ENCODE measurements at places on chromosomes 2 and 18. TPM values are rescaled to one million over a fixed set of nuclear protein-coding genes. Genes with fewer than 3 reads are reported as not detected.

TUBB8B gene
- polyA plus RNA-seq = 0.47 TPM

POTEI gene
- 0.03 TPM for polyA plus RNA-seq

KCNIP3 gene
- 1.8 TPM for polyA plus RNA-seq

MEIS1 gene
- 21.5 TPM for polyA plus RNA-seq

MAPK4 gene
- polyA plus RNA-seq = 1.8 TPM

TUBA3E gene
- not detected for polyA plus RNA-seq

FZD7 gene
- 4.4 TPM for polyA plus RNA-seq

GKN2 gene
- 429 TPM for polyA plus RNA-seq

VWA3B gene
- 3.5 TPM for polyA plus RNA-seq

TEKT4 gene
- polyA plus RNA-seq = 3.3 TPM

PPIG gene
- polyA plus RNA-seq = 55.5 TPM

FBXO48 gene
- 0.67 TPM for polyA plus RNA-seq

FHOD3 gene
- 1.3 TPM for polyA plus RNA-seq

SP140 gene
- polyA plus RNA-seq = 6.5 TPM

HOXD8 gene
- polyA plus RNA-seq = 0.34 TPM

GRCh38 chr2:37100054-37100453 lies 15.7 kb downstream of the GPATCH11 start:
- no peak for DNase-seq
- H3K36me3 ChIP-seq = peaks cover 11% of the 10 kb centered on the region
- no peak overlapping the region for H3K27ac ChIP-seq
- no peaks in the 10 kb centered on the region for H3K4me1 ChIP-seq
- no peak overlapping the region for H3K4me3 ChIP-seq

GRCh38 chr2:75489721-75490120 lies 71.0 kb downstream of the EVA1A start:
- H3K27me3 ChIP-seq = no peaks in the 10 kb centered on the region
- H3K27ac ChIP-seq = no peak overlapping the region
- no peak for DNase-seq

DNA sequence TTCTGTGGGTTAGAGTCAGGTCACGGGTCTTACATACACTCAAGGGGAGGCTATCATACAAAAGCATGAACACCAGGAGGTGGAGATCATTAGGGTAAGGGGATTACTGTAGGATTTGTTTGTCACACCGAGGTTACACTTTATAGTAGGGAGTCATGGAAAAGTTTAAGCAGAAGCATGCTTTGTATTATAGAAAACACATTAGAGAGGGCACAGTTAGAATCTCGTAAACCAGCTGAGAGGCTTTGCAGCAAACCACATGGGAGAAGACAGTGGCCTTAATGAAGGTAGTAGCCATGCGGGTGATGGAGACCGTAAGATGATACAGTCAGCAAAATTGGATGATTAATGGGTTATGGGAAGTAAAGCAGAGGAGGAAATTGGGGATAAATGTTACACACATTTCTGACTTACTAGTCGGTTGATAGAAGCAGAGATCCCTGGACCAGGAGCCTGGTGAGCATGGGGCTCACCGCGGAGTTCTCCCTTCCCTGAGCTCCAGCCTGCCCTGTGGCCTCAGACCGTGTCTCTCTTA lies 75.6 kb downstream of the MAPRE2 start:
- DNase-seq = no peak
- H3K27ac ChIP-seq = no peak overlapping the region
- H3K27me3 ChIP-seq = no peaks in the 10 kb centered on the region

DNA sequence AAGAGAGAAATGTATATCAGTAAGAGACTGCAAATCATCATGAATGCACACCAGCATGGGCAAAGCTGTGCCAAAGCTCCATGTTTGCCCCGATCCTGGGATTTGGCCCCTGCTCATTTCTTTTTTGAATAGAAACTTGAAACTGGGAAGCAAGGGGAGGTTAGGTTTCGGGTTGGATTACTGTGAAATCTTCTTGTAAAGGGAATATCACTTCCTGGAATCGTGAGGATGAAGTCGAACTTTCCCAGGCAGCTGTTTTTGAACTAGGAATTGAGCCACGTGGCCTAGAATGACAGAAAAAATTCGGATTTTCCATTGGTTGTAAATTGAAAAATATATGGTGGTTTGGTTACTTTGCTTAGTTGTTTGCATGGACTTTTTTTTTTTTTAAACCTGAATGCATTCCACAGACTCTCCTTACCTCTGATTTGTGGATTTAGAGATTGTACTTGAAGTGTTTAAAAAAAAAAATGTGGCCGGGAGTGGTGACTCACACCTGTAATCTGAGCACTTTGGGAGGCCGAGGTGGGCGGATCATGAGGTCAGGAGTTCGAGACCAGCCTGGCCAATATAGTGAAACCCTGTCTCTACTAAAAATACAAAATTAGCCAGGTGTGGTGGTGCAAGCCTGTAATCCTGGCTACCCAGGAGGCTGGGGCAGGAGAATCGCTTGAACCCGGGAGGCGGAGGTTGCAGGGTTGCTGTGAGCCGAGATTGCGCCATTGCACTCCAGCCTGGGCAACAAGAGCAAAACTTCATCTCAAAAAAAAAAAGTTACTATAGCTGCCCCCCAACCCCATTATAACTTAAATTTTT lies 32.1 kb downstream of the GRHL1 start:
- H3K4me1 ChIP-seq = no peaks in the 10 kb centered on the region
- no peak for DNase-seq
- H3K4me3 ChIP-seq = no peak overlapping the region
- H3K27me3 ChIP-seq = peaks cover 9% of the 10 kb centered on the region
- no peak overlapping the region for H3K27ac ChIP-seq
- no peaks in the 10 kb centered on the region for H3K36me3 ChIP-seq

DNA sequence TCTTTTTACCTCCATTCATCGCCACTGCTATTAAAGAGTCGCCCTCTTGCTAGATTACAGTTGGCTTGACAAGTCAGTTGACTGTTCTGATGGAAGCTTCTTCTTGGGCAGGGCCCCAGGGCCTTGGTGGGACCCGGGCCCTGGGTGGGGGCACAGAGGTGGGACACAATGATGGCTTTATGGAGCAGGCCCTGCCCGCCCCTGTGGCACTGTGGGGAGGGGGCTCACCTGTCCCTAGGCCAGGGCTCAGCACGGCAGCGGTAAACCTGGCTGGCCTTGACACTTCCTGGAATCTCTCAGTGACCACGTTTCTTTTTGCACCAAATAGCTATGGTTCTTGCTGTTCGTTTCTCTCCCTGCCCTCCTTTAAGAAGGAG lies 4.9 kb upstream of the HS6ST1 start:
- peaks cover 7% of the 10 kb centered on the region for H3K4me1 ChIP-seq
- no peak overlapping the region for H3K27ac ChIP-seq
- no peaks in the 10 kb centered on the region for H3K27me3 ChIP-seq
- DNase-seq = no peak
- no peak overlapping the region for H3K4me3 ChIP-seq

DNA sequence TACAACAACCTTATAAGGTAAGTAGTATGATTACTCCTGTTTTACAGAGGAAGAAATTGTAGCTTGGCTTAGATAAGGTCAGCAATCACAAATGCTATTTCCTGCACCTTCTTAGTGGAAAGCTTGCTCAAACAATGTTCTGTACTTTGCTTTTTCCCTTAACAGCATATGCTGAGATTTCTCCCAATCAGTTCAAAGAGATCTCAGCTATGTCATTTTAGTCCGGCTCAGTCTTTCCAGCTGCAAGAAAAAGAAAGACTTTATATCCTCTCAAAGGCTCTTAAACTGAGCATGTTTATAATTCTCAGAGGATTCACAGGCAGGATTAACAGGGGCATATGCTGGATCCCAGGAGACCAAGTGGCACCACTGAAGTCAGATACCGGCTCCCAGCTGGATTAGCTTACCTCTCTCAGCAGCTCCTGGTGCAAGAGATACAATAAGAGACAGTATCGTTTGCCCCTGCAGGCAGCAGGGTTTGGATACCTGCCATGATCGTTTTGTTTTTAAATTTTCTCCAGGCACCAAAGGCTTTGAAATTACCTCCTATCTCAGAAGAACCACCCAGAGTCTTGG lies 29.5 kb downstream of the KIAA2012 start:
- H3K4me3 ChIP-seq = no peak overlapping the region
- H3K27me3 ChIP-seq = no peaks in the 10 kb centered on the region
- DNase-seq = no peak
- H3K4me1 ChIP-seq = no peaks in the 10 kb centered on the region
- H3K36me3 ChIP-seq = no peaks in the 10 kb centered on the region

GRCh38 chr18:70089858-70090257 lies 115.6 kb downstream of the RTTN start:
- no peak overlapping the region for H3K4me3 ChIP-seq
- H3K27me3 ChIP-seq = no peaks in the 10 kb centered on the region
- peaks cover 3% of the 10 kb centered on the region for H3K36me3 ChIP-seq
- H3K27ac ChIP-seq = no peak overlapping the region

- H3K4me3 ChIP-seq = no peak overlapping the region
- no peak for DNase-seq
- H3K4me1 ChIP-seq = no peaks in the 10 kb centered on the region
- H3K36me3 ChIP-seq = no peaks in the 10 kb centered on the region
These were observed 39.4 kb downstream of the SH2D6 start for GRCh38 chr2:85457877-85458316.

GRCh38 chr2:229378386-229378785 lies 107.3 kb upstream of the PID1 start:
- no peak overlapping the region for H3K27ac ChIP-seq
- H3K27me3 ChIP-seq = no peaks in the 10 kb centered on the region
- no peak for DNase-seq
- H3K4me3 ChIP-seq = no peak overlapping the region

- H3K4me3 ChIP-seq = no peak overlapping the region
- H3K27me3 ChIP-seq = no peaks in the 10 kb centered on the region
- DNase-seq = no peak
- no peaks in the 10 kb centered on the region for H3K36me3 ChIP-seq
- no peak overlapping the region for H3K27ac ChIP-seq
These were observed 78.6 kb upstream of the RANBP2 start for GRCh38 chr2:108640731-108641130.

DNA sequence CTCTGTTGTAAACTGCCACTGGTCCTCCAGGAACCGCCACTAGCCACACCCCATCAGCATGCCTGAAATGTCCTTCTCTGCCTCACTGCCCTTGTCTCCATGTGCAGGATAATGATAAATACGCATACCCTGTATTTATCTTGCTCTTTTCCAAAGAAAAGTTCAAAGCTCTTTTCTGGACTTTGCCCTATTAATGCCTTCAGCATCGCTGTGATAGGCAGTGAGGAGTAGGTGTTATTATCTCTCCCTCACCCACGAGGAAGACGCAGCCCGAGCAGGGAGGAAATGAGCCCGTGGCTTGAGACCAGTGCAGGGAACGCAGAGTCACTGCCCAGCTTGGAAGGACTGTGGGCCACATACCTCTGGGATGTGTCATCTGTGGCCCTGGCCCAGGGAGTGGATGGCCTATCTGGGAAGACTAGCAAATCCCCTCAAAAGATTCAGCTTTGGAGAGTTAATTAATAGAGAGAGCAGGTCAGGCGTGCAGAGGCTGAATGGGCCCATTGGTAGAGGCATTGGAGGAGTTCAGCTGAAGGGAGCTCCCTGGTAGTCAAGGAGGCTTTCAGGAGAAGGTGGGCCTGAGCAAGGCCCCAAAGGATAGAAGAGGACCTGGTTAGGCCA lies 39.5 kb upstream of the MCFD2 start:
- no peak overlapping the region for H3K27ac ChIP-seq
- H3K4me3 ChIP-seq = no peak overlapping the region
- no peaks in the 10 kb centered on the region for H3K4me1 ChIP-seq
- DNase-seq = no peak
- H3K36me3 ChIP-seq = peaks cover 36% of the 10 kb centered on the region
- H3K27me3 ChIP-seq = no peaks in the 10 kb centered on the region

- H3K4me3 ChIP-seq = no peak overlapping the region
- no peak overlapping the region for H3K27ac ChIP-seq
- H3K27me3 ChIP-seq = no peaks in the 10 kb centered on the region
- no peaks in the 10 kb centered on the region for H3K36me3 ChIP-seq
These were observed 403.1 kb downstream of the IRS1 start for GRCh38 chr2:226396541-226396940.

GRCh38 chr2:174020026-174020425 lies 54.9 kb upstream of the SP3 start:
- H3K27me3 ChIP-seq = no peaks in the 10 kb centered on the region
- H3K4me1 ChIP-seq = peaks cover 8% of the 10 kb centered on the region
- DNase-seq = no peak

- H3K27ac ChIP-seq = no peak overlapping the region
- H3K4me3 ChIP-seq = no peak overlapping the region
- DNase-seq = no peak
- H3K36me3 ChIP-seq = no peaks in the 10 kb centered on the region
- H3K27me3 ChIP-seq = no peaks in the 10 kb centered on the region
These were observed 679.7 kb downstream of the NYAP2 start for GRCh38 chr2:226079196-226079595.

- no peaks in the 10 kb centered on the region for H3K27me3 ChIP-seq
- H3K36me3 ChIP-seq = no peaks in the 10 kb centered on the region
- no peak overlapping the region for H3K4me3 ChIP-seq
- H3K27ac ChIP-seq = no peak overlapping the region
- peak; percentile 88 for DNase-seq
These were observed 303.7 kb upstream of the EPAS1 start for GRCh38 chr2:45993476-45993991.

DNA sequence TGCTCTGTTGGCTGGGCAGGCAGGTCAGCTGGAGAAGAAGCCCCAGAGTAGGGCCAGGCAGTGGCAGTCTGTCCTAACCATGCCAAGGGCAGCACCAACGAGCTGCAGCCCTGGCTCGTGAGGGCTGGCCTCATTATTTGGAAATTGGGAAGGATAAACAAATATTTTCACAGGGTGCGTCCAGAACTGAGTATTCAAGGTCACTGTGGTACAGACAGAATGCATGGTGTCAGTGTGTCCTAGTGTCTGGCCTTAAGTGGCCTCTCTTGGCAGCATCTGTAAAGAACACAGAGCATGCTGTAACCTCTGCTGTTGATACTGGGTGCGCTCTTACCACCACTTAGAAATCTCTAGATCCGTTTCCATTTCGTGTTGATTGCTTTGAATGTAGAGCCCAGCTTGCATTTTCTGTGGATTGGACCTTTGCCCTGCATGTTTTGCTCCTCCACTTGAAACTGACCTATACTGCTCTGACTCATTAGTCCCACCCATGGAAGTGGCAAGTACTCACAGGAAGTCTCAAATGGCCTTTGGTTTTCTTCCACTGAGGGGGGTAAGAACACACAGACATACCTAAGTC lies 88.2 kb downstream of the GREB1L start:
- no peaks in the 10 kb centered on the region for H3K4me1 ChIP-seq
- no peak for DNase-seq
- peak overlapping the region; percentile 10 for H3K27ac ChIP-seq

GRCh38 chr18:22933966-22934423 lies 867 bp downstream of the RBBP8 start:
- peak overlapping the region; percentile 95 for H3K27ac ChIP-seq
- no peaks in the 10 kb centered on the region for H3K4me1 ChIP-seq
- no peak for DNase-seq
- H3K36me3 ChIP-seq = peaks cover 9% of the 10 kb centered on the region
- no peaks in the 10 kb centered on the region for H3K27me3 ChIP-seq

DNA sequence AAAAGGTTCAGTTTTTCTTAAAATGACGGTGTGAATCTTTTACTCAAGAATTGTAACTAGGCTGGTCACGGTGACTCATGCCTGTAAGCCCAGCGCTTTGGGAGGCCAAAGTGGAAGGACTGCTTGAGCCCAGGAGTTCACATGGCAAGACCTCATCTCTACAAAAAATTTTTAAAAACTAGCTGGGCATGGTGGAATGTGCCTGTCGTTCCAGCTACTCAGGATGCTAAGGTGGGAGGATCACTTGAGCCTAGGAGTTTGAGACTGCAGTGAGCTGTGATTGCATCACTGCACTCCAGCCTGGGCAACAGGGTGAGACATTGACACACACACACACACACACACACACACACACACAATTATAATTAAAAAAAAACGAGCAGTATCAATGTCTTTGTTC lies 369.8 kb downstream of the DPP10 start:
- H3K27ac ChIP-seq = no peak overlapping the region
- H3K36me3 ChIP-seq = no peaks in the 10 kb centered on the region
- DNase-seq = no peak
- H3K4me3 ChIP-seq = no peak overlapping the region

Measured in lung (tissue), 17 donors.